ENCODE measurements at places on chromosomes 2 and 18. TPM values are rescaled to one million over a fixed set of nuclear protein-coding genes. Genes with fewer than 3 reads are reported as not detected.

The IL36RN gene
- total RNA-seq: not detected

The ANKRD30B gene
- not detected for total RNA-seq

The SRD5A2 gene
- total RNA-seq: not detected

DNA sequence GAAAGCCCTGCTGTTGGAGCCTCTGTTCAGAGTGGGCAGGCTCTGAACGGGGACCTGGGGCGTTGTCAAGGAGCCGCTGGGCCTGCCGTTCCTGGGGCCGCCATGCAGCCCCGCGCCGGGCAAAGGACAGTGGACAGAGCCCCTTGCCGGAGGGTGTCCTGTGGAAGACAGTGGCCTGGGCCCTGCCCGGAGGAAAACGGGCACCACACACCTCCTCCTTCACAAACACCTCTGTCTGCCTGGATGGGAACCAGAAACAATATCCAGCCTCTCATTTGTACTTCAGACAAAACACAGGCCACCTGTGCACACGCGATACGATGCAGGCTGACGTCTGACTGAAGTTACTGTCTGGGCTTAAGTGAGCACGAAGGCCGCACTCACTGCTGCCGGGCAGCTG, 233.7 kb downstream of the TWIST2 start:
- DNase-seq: no peak

- peak; percentile 41 for DNase-seq
Observed at GRCh38 chr2:96267159-96267971, 1.3 kb downstream of the CIAO1 start.

DNA sequence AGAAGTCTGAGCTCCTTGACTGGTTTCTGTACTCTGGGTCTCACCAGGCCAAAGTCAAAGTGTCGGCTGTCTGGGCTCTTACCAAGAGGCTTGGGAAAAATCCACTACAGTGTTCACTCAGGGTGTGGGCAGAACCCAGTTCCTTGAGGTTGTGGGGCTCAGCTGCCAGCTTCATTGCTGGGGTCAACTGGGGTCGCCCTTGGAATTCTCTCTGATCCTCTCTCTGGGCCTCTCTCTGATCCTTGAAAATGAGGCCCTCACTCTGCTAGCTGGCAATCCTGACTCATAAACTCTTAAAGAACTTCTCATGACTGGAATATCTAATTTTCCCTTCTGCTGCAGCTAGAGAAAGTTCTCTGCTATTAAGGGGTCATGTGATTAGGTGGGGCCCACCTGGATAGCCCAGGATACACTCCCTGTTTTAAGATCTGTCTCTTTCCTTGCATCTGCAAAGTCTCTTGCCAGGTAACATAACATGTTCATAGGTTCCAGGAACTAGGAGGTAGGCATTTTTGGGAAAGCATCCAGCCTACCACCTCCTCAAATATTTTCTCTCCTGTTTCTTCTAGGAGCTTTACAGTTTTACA, 66.3 kb downstream of the SP110 start:
- no peak for DNase-seq

The RAX gene
- total RNA-seq: not detected

- DNase-seq: no peak
Observed at GRCh38 chr2:72082021-72082601, 65.6 kb downstream of the CYP26B1 start.

DNA sequence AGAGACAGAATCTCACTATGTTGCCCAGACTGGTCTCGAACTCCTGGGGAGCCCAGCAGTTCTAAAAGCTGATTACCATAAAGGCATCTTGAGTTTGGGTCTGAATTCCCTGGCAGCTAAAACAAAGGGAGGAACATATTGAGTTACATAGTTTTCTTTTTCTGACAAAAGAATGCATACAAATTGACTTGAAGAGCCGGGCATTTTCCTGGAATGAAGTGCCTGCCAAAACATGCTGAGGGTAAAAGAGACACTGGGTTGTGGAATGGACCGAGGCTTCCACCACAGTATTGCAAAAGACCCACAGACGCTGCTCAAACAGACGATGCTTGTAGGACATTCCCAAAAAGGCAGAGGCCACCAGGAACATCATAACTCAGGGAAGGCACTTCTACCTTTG, 35.1 kb upstream of the ROCK2 start:
- no peak for DNase-seq

GRCh38 chr2:160411955-160412354, 81.7 kb downstream of the RBMS1 start:
- DNase-seq: no peak

GRCh38 chr2:29497375-29497774, 382.2 kb downstream of the CLIP4 start:
- DNase-seq: no peak

Data from Caki2 (cell line).